Left renal cortex interstitium (tissue), 4 donors: ENCODE measurements at places on chromosomes 3 and 15. TPM values are rescaled to one million over a fixed set of nuclear protein-coding genes. Genes with fewer than 3 reads are reported as not detected.

- no peak for DNase-seq
These were observed 159.8 kb downstream of the THSD4 start for GRCh38 chr15:71275098-71275497.

DNA sequence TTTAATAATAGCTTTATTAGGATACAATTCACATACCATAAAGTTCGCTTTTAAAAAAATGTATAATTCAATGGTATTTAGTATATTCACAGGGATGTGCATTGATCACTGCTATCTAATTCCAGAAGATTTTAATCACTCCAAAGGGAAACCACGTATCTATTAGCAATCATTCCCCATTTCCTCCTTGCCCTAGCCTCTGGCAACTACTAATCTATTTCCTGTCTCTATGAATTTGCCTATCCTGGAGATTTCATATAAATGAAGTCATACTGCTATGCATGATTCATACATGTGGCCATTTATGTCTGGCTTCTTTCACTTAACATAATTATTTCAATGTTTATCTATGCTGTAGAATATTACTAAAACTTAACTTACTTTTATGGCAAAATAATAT, 32.0 kb upstream of the CASR start:
- no peak for DNase-seq

DNA sequence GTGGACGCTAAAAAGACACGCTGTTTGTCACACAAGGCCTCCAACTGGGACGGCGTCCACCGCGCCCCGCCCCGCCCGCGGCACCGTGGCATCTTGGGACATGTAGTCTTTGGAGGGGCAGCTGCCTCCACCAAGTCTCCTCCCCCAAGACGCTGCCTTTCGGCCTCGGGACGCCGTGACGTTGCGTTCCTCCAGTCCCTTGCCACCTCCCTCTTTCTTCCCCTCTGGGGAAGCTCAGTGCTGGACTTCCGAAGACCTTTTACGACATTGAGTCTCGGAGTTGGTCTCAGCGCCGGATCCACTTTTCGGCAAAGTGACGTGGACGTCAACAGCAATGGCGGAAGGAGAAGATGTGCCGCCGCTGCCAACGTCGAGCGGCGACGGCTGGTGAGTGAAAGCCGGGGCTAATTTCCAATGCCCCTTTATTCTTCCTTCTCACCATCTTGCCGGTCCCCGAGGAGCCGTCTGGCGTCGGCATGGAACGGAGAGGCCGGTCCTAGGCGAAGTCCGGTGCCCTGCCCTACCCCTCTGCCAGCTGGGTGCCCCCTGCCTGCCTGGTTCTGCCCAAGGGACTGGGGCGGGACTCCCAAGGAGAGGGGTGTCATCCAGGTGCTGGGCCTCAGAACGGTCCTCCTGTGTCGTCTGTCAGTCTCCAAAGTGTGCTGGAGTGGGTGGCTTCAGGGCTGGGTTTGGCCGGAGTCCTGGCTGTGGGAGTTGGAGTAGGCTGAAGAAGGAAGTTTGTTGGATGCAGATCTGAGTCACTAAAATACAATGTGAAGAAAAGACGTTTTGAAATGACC, at the start of gene TBC1D23:
TSS of gene TBC1D23 (plus strand) at position 308 of the 800 bp plus-strand sequence. CDS start at position 335, 27 bp downstream.
- DNase-seq, result peak; percentile 92

DNA sequence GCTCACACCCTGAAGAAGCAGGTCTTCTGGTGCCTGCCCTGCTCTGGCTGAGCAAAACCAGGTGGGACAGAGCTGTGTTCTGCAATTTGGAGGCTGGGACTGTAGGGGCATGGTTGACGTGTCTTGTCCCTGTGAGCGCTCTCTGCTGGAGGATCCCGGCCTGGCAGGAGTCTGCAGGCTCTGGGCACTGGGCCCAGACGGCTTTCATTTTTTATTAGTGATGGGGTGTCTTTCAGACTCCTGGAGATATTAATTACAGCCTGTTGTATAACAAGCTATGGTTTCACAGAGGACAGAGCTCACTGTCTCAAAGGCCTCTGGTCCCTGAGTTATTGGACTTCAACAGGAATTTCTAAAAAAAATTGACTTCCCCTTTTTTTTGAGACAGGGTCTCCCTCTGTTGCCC, 29.5 kb upstream of the ZNF710 start:
- peak; percentile 29 for DNase-seq

GRCh38 chr3:127785711-127786265, 36.5 kb downstream of the MGLL start:
- no peak for DNase-seq

DNA sequence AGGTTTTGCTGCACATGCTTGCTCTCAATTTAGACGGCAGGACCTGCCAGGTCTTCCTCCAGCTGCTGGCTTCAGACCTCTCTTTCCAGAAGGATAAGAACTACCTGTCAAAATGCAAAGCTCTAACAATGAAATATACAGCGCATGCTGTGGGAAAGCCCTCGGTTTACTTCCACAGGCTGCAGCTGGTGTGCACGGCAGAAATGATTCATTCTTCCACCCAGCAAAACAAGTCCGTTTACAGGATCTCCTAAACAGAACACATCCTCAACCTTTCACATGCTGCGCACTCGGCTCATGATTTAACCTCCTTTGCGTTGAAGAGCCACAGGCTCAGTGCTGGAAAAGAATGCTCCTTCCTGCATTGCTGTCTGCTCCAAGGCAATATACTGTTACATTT, 92.4 kb upstream of the WNT5A start:
- DNase-seq, result no peak

- no peak for DNase-seq
These were observed 39.3 kb upstream of the HDC start for GRCh38 chr15:50304836-50305235.

The VILL gene
- 16.4 TPM for polyA plus RNA-seq

- no peak for DNase-seq
These were observed 45.4 kb downstream of the GRK7 start for GRCh38 chr3:141808586-141808985.

- no peak for DNase-seq
These were observed 26.9 kb upstream of the ADCY5 start for GRCh38 chr3:123475786-123476185.
